Anterior cingulate cortex (tissue), 58 donors: ENCODE measurements at places on chromosomes 7 and 10.

- DNase-seq = no peak
Observed at GRCh38 chr10:49552277-49552676, 13.4 kb upstream of the ERCC6 start.

DNA sequence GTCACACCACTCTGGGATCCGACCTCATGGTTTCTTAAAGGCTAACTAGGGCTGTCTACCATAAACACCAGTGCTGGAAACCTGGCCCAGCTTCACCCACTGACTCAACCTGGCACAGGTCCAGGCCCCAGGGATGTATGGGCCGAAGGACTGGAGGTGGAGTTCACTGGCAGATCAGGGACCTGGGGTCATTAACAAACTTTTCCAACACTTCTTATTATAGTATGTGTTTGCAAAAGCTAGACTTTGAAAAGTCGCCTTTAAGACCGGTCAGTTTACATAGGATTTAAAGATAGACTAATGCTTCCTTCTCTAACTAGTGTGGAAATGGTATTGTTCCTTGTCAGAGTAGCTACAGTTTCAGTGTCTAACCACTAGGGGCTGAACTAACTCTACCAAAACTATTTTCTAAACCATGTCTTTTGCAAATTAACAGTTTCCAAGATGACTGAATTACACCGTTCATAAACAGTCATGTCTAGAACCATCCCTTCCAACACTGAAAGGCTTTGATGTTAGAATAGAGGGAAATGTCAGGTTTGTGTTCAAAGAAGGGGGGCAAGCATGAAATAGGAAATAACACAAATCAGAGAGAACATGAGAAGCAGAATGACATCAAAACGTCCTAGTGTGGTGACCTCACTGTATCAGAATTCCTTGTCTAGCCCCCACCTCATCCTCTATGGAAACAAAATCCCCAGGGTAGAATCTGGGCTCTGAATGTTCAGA is 29.7 kb downstream of the STN1 start:
- no peak for DNase-seq

- no peak for DNase-seq
Observed at GRCh38 chr10:111612273-111612672, 535.4 kb downstream of the ADRA2A start.

- DNase-seq = no peak
Observed at GRCh38 chr10:131841131-131841660, 59.6 kb upstream of the PPP2R2D start.

- DNase-seq = no peak
Observed at GRCh38 chr7:25803117-25803887, 348.7 kb upstream of the NFE2L3 start.

DNA sequence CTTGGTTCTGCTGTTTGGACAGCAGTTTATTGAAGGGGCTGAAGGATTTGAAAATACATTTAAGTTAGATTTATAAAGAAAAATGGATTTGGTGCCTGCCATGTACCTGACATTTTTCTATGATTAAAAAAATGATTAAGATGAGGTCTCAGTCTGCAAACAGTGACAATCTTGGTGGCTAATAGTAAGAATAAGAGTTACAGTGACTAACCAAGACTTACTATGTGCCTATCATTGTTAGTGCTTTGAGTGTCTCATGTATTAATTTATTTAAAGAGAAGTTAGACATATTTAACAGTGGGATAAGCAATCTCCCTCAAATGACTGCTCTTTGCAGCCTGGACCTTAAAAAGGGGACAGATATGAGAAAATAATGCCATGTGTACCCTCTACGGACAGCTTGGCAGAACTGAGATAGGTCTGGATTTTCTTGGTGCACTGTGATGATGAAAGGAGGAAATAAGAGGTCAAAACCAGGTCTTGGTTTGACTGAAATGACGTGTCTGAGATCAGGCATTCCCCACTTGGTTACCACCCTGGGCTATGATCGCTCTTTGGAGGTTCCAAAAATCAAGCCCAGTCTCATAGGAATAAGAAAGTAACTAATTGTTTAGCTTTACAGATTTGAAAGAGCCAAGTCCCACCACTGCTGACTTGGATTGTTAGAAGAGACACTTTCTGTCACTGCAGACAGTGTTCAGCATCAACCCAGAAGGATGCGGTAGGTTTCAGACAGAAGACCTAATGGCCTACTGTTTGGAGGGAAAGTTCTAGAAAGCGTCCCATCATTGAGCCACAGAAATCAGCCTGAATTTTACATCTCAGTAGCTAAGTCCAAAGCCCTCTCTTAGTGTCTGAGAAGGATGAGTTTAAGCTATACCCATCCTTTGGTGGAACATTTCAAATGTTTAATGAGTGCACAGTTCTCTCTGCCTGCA is 2.1 kb downstream of the CASP7 start:
- DNase-seq = no peak

- DNase-seq = no peak
Observed at GRCh38 chr7:117973975-117974374, 100.7 kb upstream of the CTTNBP2 start.

DNA sequence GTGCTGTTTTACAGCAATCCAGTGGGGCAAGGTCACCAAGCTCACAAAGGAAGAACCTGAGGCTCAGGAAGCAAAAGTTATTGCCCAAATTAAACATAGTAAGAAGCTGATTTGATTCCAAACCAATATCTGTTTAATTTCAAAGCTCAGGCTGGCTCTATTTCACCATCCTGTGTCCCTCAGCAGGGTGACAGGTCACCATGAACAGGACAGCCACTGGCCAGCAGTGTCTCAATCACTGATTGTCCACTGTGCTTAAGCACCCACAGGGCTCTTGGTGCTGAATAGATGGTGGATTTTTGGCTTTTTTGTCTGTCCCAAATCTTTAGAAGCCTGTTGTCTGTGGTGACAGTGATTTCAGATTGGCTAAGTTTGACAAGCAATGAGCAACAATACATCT is 146.4 kb upstream of the ZNF32 start:
- no peak for DNase-seq

DNA sequence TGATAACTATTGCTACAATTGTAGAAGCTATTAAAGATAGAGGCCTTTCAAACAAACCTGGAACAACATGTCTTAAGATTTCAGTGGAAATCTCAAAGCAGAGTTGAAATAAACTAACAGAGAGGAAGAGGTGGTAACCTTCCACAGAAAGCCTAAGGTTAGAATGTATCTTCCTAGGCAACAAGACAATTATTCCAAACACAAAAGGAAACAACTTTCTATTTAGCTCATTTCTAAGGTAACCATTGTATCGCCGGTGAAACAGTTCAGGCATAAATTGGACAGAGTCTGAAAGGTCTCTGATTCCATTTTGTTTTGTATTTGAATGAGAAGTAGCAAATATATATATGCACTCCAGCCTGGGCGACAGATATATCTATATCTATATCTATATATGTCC is 30.7 kb upstream of the HYCC1 start:
- no peak for DNase-seq

DNA sequence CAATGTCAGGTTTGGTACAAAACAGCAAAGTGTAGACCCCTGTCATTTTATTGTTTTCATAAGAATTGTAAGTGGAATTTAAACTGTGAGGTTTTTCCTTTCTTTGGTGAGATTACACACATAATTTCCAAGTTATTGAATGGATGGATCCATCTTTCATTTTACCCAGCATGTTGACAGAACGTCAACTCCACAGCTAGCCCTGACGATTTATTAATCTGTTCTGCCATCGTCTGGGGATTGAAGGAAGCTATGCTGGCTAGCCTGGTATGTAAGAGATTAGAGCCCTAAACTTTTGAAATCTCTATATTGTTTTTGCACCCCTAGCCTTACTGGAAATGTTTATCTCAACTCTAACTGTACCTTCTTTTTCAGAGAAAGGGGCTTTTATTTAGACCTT is 8.6 kb downstream of the WNT16 start:
- DNase-seq = no peak

DNA sequence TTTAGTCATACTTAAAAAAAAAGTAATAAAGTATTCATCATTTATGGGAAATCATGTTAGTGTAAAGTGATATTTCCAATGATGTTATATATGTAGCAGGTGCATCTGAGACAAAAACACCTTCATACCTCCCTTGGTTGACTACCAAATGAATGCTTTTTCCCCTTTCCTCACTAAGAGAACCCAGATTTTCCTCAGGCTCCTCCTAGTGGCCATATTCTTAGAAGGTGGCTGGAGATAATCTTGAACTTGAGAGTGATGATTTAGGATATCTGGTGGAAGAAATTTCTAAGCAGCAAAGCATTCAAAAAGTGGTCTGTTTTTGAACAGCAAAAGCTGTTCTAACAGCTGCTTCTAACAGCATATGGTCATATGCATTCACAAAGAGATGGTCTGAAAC is 16.8 kb upstream of the DNAH11 start:
- no peak for DNase-seq

- DNase-seq = no peak
Observed at GRCh38 chr7:72278550-72278949, 133.6 kb downstream of the CALN1 start.

- no peak for DNase-seq
Observed at GRCh38 chr7:11665357-11665756, 166.6 kb downstream of the THSD7A start.

GRCh38 chr7:7779888-7780287 is 61.5 kb upstream of the RPA3 start:
- DNase-seq = no peak

DNA sequence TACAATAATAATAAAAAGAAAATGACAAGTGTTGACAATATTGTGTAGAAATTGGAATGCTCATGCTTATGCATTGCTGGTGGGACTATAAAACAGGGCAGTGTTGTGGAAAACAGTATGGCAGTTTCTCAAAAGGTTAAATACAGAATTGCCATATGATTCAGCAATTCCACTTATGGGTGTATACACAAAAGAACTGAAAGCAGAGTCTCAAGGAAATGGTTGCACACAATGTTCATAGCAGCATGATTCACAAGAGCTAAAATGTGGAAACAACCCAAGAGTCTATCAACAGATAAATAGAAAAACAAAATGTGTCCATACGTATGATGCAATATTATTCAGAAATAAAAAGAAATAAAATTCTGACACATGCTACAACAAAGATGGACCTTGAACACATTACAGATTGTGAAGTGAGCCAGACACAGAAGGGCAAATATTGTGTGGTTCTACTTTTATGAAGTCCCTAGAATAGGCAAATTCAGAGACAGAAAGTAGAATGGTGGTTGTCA is 64.8 kb upstream of the GRM8 start:
- no peak for DNase-seq

- no peak for DNase-seq
Observed at GRCh38 chr10:60573336-60573735, 183.7 kb upstream of the ANK3 start.

DNA sequence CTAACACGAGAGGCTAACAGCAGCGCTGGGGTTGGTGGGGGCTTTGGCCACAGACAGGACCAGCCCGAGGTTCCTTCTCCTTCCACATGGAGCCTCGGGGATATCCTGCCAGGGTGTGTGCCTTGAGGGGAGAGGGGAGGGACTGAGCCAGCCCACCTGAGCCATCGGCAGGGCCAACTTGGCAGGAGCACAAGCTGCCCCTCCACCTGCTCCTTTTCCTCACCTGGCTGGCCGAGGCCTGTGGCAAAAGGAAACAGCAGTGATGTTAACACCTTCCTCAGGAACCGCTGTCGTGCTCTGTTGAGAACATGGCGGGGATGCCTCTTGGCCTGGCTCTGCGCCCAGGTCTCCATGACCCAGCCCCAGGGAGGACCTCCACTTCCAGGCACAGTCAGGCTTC is 255.1 kb upstream of the PPP2R2D start:
- no peak for DNase-seq

GRCh38 chr7:128053991-128054390 is 22.8 kb upstream of the LRRC4 start:
- no peak for DNase-seq

GRCh38 chr7:10707519-10707918 is 266.2 kb upstream of the PHF14 start:
- DNase-seq = no peak

GRCh38 chr10:102001435-102002068 is 54.4 kb downstream of the ARMH3 start:
- no peak for DNase-seq

GRCh38 chr7:18849130-18849529 is 268.3 kb downstream of the TWIST1 start:
- DNase-seq = no peak
